Tibial artery (tissue), 4 donors: ENCODE measurements at places on chromosomes 2 and 18.
A peak's percentile ranks its signal among the peaks of the same experiment; 100 is the strongest.

- DNase-seq, result no peak
Observed at GRCh38 chr2:111209045-111209514, 88.4 kb downstream of the BCL2L11 start.

DNA sequence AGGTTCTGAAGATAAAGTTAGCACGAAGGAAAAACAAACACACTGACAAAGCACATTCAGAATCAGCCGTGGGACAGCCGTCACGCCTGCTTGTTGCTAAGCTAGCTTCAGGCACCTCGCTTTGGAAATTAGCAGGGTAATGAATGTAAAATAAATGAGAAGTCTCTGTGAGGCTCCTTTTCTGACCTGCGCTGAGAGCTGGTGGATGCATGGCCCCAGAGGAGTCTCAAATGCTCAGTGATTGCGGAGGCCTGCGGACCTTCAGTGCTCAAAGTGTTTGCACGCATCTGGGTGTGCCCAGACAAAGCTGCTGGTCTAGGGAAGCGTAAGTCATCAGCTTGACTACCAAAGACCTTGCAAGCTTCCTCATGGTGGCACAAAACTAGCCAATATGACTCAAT lies 50.6 kb downstream of the CD8B2 start:
- DNase-seq, result no peak

GRCh38 chr2:13481201-13481600 lies 764.5 kb downstream of the TRIB2 start:
- no peak for DNase-seq

DNA sequence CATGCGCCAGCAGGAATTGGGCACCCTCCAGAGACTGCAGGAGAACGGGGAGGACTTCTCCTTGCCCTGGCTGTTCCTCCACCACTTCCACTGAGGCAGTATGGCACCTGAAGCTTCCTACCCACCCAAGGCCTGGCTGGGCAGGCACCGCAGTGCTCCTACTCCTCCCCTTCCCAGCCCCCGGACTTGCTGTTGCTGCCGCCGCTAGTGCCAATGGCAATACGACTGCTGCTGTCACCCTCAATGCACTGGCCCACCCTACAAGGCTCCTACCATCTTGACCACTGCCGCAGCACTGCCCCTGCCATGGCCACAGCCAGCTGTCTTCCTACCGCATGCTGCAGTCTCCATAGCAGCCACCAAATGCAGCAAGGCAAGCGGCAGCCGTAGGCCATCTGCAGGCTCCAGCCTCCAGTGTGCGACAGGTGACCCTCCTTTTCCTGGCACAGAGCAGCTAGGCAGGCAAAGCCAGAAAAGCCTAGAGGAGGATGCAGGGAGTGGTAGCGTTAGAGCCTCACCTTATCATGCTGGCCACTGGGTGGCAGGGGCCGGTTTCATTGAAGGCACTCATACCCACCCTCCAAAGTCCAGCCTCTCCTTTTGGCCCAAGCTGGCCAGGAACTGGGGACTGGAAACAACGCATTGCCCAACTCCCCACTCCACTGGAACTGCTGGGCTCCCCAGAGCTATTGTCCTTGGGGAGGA lies 47.4 kb upstream of the ANKRD62 start:
- DNase-seq, result no peak

GRCh38 chr18:24271381-24272228 lies 126.0 kb downstream of the OSBPL1A start:
- peak; percentile 88 for DNase-seq

GRCh38 chr2:136143603-136144451 lies 25.9 kb upstream of the CXCR4 start:
- DNase-seq, result no peak

GRCh38 chr18:80154293-80154692 lies 45.2 kb downstream of the ADNP2 start:
- no peak for DNase-seq

DNA sequence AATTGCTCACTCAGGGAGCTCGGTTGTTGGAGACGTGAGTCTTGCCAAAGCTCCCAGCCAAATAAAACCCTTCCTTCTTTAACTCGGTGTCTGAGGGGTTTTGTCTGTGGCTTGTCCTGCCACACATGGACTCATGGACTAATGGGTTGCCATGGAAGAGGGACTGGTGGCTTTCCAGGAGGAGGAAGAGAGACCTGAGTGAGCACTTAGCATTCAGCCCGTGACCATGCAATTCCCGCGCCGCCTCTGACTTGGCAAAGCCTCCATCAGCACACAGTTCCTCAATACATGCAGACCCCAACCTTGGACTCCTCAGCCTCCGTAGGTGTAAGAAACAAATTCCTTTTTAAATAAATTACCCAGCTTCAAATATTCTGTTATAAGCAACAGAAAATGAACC lies 57.3 kb upstream of the TMEM18 start:
- DNase-seq, result no peak

GRCh38 chr2:10985901-10986535 lies 74.3 kb downstream of the KCNF1 start:
- peak; percentile 35 for DNase-seq

DNA sequence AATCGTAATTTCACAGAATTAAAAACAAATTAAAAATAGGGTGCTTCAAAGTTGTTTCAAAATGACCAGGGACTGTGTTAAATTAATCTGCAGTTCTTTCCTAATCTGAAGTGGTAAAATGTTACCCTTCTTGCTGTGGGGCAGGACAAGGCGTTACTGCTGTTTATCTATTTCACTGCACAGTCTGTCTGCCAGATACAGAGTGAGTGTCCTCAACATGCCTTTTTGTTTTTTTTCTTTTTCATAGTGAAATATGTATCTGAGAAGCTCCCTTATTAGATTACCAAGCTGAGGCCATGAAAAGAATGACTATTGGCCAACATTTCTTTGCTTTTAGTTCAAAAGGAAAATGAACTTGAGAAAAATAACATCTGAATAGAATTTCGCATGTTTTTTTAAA lies 38.0 kb downstream of the KCTD1 start:
- DNase-seq, result no peak

GRCh38 chr2:152506843-152507242 lies 171.9 kb downstream of the FMNL2 start:
- no peak for DNase-seq

GRCh38 chr2:113129519-113130078 lies 2.2 kb downstream of the IL1RN start:
- DNase-seq, result no peak

DNA sequence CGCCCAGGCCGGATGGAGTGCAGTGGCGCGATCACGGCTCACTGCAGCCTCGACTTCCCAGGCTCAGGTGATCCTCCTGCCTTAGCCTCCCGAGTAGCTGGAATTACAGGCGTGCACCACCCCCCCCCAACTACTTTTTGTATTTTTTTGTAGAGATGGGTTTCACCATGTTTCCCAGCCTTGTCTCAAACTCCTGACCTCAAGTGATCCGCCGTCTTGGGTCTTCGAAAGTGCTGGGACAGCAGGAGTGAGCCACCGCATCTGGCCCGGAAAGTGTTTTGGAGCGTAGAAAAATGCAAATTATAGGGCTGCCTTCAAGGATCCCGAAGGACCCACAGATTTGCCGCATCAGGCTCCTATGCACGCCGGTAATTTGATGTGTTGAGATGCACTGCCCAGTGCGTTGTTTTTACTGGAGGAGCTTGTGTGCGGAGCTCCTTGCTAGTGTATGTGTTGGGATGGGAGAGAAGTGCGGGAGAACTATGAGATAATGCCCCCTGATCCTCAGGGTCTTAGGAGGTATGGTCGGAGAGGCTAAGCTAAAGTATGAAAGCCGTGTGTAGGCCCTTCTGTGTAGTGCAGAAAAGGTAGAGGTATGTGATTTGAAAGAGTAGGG lies 1.2 kb upstream of the CLASP1 start:
- no peak for DNase-seq

DNA sequence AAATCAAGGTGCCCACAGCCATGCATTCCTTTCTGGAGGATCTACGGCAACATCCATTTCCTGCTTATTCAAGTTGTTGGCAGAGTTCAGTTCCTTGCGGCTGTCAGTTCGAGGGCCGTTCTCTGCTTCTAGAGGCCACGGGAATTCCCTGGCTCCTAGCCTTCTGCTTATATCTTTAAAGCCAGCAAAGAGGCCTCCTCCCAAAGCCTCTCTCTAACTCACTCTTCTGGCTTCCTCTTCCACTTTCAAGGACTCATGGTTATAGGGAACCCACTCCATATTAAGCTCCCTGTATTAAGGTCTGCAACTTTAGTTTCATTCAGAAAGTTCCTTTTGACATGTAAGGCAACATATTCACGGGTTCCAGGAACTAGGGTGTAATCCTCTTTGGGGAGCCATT lies 150.1 kb upstream of the RMP24 start:
- DNase-seq, result no peak

- no peak for DNase-seq
Observed at GRCh38 chr2:119536707-119537106, 7.5 kb upstream of the CFAP221 start.

GRCh38 chr2:18436503-18437005 lies 123.9 kb downstream of the RDH14 start:
- no peak for DNase-seq

GRCh38 chr2:119085613-119086012 lies 72.9 kb downstream of the C1QL2 start:
- DNase-seq, result no peak

GRCh38 chr2:82650038-82650437 lies 1809.0 kb downstream of the SUCLG1 start:
- DNase-seq, result no peak

GRCh38 chr2:148244593-148245292 lies 223.9 kb downstream of the MBD5 start:
- no peak for DNase-seq

DNA sequence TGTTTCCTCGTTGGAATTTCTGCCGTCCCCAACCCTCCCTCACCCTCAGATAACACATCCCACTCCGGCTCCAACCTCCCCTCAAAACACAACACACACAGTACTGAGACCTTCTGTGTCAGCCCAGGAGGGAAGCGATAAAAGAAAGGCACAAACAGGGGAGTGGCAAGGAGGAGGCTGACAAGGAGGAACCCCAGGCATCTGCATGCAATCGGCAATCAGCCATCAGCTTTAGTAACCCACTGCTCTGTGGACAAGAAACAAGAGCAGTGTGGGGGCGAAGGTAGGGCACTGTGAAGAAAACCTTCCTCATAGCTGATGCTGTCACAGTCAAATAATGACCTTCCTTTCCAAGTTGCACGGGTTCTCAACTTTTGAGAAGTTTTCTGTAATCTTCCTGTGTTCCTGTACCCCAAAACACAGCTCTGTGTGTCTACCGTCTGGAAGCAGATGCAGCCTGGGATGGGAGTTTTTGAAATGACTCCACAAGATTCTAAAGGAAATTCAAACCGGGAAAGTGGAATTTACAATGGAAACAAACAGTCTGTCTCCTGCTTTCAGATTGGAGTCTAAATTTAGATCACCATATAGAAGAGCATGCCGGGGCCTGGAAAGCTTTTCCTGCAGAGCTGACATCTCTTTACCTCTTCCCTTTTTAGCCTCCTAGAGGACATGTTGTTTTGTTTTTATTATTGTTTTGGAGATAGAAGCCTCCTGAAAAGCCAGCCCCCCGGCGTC lies 16.4 kb upstream of the LPIN2 start:
- DNase-seq, result no peak
